ENCODE measurements at places on chromosomes 2 and 18.

DNA sequence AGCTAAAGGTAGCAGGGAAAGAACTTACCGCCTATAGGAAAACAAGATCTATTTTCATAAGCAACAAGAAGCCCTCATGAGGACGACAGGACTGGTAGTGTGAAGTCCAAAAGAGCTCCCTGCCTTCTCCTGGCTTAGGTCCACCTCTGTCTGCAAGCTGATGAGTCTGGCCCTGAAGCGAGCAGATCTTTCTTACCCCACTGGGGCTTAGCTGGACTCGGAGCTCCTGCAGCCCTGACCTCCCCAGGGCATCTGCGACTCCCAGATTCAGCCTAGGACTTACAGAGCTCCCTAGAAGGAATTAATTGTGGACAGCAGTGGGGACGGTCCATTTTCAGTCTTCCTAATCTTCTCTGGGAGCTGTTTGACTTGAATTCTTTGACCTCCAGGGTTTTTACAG lies 53.7 kb downstream of the MCFD2 start:
- DNase-seq, result no peak

DNA sequence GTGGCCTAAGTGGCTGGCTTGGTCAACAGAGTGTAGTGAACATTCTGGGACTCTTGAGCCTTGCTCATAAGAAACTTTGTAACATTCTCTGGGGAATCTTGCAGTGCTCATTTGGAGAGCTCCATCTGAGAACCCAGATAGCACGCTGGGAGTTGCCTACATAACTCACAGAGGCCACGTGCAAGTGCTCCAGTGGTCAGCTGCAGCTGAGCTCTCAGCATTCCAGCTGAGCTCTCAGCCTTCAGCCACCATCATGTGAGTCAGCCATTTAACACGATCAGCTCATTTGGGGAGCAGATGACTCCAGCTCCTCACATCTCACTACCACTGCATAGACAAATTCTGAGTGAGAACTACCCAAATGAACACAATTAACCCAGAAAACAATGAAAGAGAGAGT lies 25.5 kb upstream of the CTNNA2 start:
- no peak for DNase-seq

DNA sequence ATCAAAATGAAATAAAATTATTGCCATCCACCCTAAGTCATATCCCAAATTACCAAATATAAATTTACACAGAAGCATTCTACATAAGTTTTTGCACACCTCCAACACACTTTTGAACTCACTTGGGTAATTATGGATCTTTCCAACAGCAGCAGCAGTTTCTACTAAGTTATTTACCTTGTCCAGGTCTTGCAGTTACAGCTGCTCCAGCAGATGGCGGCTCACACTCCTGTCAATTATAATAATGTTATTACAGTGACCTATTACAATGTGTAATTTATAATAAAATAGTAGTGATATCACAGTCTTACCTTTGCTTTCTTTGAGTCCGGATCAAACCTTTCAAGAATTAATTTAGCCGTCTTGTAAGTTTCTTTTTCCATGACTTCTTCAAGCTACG lies 37.9 kb downstream of the LNPK start:
- no peak for DNase-seq

GRCh38 chr2:120702801-120703200 lies 32.9 kb upstream of the GLI2 start:
- DNase-seq, result no peak

DNA sequence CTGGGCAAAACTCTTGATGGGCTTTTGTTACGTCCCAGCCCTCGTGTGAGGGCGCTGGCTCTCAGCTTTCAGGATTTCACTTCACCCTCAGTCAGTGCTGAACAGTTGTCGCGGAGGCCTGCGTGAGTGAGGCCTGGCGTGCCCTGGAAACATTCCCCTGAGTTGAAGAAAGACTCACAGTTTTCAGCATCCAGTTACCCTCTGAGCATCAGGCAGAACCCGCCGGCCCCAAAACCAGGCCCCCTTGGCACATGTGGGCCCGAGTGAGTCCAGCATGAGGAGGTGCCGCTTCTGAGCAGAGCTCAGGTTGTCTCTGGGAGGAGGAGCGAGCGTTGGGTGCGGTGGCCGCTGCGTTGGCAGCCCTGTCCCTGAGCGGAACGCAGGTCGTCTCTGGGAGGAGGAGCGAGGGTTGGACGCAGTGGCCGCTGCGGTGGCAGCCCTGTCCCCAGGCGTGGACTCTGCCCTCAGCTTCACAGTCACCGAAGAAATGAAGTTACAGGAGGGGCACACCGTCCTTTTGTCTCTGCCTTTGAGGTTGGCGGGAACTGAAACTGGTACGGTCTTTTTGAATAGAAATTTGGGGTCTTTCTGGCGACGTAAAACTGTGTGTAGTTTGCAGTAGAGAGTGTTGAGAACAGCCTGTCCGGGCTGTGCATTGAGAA lies at the start of gene NEU4:
NEU4 (plus strand) TSS at position 473 of the 662 bp plus-strand sequence. CDS start 5,292 bp downstream, outside the sequence.
- DNase-seq, result peak; percentile 86

- no peak for DNase-seq
Observed at GRCh38 chr18:2923464-2923863, 76.7 kb downstream of the EMILIN2 start.

Data from SJCRH30 (cell line).